Ovary (tissue), 10 donors: ENCODE measurements at places on chromosomes 11 and 22. TPM values are rescaled to one million over a fixed set of nuclear protein-coding genes. Genes with fewer than 3 reads are reported as not detected.

Gene TMA7B
- not detected for total RNA-seq

Gene CRYAB
- 22.7 TPM for total RNA-seq

Gene SLC25A18
- 1.5 TPM for total RNA-seq

Gene SSH3
- 43.9 TPM for total RNA-seq

Gene NAALADL1
- total RNA-seq = 19.1 TPM

Gene AIFM3
- total RNA-seq = 2.7 TPM

Gene PPP2R1B
- 24.0 TPM for total RNA-seq

GRCh38 chr11:66789097-66789890 is 53.9 kb upstream of the RCE1 start:
- no peak for DNase-seq
- no peak overlapping the region for H3K27ac ChIP-seq
- H3K36me3 ChIP-seq = no peaks in the 10 kb centered on the region
- H3K27me3 ChIP-seq = no peaks in the 10 kb centered on the region
- no peak overlapping the region for H3K4me3 ChIP-seq

DNA sequence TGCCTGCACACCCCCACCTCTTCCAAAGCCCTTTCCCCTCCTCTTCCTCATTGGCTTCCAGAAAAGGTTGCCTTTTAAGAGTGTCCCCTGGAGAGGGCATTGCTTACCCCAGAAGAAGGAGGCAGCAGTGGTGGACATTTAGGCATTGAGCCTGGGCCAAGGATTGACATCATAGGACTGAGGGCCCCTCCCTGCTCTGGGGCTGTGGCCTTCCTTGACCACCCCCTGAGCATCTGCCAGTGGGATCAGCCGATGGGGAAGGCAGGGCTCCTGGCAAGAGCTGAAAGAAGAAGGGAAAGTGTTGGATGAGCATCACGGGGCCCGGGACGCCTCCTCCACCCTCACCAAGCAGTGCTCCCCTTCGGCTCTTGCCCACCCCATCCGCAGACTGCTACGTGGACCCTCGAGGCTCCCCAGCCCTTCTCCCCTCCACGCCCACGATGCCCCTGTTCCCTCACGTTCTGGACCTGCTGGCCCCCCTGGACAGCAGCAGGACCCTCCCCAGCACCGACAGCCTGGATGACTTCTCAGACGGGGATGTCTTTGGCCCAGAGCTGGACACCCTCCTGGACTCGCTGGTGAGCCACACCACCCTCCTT is 37.4 kb downstream of the ZC3H7B start:
- H3K27me3 ChIP-seq = no peaks in the 10 kb centered on the region
- H3K4me1 ChIP-seq = no peaks in the 10 kb centered on the region
- no peaks in the 10 kb centered on the region for H3K36me3 ChIP-seq
- DNase-seq = no peak
- no peak overlapping the region for H3K4me3 ChIP-seq
- no peak overlapping the region for H3K27ac ChIP-seq

- DNase-seq = peak; percentile 18
- H3K36me3 ChIP-seq = no peaks in the 10 kb centered on the region
- no peaks in the 10 kb centered on the region for H3K4me1 ChIP-seq
- no peak overlapping the region for H3K27ac ChIP-seq
- no peaks in the 10 kb centered on the region for H3K27me3 ChIP-seq
Measured at GRCh38 chr11:95849087-95849825, 59.0 kb downstream of the CEP57 start.

DNA sequence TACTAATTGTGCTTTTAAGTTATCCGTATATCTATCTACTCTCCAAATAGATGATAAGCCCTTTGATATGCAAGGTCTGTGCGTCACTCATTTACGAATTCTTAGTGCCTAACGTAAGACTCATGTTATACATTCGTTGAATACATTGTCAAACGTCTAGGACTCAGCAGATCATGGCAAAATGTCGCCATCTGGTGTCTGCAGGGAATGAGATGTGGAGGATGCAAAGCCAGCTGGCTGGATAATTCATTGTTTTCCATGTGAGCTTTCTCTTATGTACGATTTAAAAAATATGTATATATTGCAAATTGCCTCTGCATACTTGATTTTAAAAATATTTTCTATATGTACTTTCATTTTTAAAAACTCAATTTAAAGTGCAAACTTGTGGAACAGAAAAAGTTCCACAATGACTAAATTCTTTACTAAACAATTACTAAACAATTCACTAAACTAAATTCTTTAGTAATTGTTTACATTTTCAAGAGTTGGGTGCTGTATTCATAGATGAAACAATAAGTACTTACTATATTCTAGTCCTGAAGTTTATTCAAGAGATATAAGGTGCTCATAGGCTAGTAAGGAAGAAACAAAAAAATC is 33.8 kb downstream of the ZNF202 start:
- peaks cover 2% of the 10 kb centered on the region for H3K4me1 ChIP-seq
- DNase-seq = peak; percentile 33
- no peaks in the 10 kb centered on the region for H3K36me3 ChIP-seq
- no peaks in the 10 kb centered on the region for H3K27me3 ChIP-seq
- no peak overlapping the region for H3K4me3 ChIP-seq

DNA sequence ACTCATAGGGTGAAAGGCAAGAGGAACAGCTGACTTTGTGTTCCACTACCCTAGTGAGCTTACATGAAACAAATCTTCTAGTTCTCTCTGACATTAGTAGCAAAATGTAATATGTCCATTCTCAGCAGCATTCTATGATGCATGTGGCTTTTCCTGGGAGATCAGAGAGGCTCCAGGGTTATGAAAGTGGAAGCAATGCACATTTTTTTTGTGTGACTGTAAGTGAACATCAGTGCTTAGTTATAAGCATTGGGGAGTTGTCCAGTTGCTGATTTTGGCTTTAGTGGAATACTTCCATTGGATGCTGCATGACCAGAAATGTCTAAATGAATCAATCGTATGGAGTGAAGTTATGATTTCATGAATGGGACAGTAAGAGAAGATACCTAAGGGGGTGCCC is 255.9 kb downstream of the FAT3 start:
- H3K27ac ChIP-seq = no peak overlapping the region
- no peaks in the 10 kb centered on the region for H3K27me3 ChIP-seq
- no peaks in the 10 kb centered on the region for H3K36me3 ChIP-seq
- DNase-seq = no peak

GRCh38 chr11:104799251-104799650 is 99.0 kb downstream of the CASP12 start:
- no peak overlapping the region for H3K4me3 ChIP-seq
- no peak for DNase-seq
- no peaks in the 10 kb centered on the region for H3K27me3 ChIP-seq
- no peaks in the 10 kb centered on the region for H3K36me3 ChIP-seq

GRCh38 chr11:128731041-128731663 is 37.3 kb downstream of the FLI1 start:
- H3K4me3 ChIP-seq = no peak overlapping the region
- DNase-seq = no peak
- no peaks in the 10 kb centered on the region for H3K4me1 ChIP-seq
- no peaks in the 10 kb centered on the region for H3K36me3 ChIP-seq

DNA sequence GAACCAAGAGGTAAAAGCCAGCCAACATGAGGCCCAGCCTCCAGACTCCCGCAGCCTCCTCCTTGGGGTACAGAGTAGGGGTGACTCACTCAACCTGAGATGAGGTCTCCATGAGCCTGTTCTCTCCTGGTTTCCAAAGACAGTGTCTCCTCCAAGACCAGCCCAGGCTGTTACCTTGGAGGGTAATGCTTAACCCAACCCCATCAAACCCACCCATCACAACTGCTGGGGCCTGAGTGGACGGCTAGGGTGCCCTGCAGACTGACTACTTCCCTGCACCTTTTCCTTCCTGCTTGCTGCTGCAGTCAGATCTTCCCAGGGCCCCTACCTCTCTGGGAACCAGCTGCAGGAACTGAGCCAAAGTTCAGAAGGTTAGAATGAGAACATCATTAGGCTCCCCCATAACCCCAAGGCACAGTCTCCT is 5.1 kb upstream of the NOL12 start:
- no peaks in the 10 kb centered on the region for H3K4me1 ChIP-seq
- H3K4me3 ChIP-seq = no peak overlapping the region
- no peaks in the 10 kb centered on the region for H3K36me3 ChIP-seq

GRCh38 chr22:27323661-27324060 is 477.9 kb downstream of the MN1 start:
- no peak overlapping the region for H3K4me3 ChIP-seq
- no peak for DNase-seq
- no peak overlapping the region for H3K27ac ChIP-seq
- H3K36me3 ChIP-seq = no peaks in the 10 kb centered on the region
- H3K27me3 ChIP-seq = no peaks in the 10 kb centered on the region
- H3K4me1 ChIP-seq = peaks cover under 1% of the 10 kb centered on the region

DNA sequence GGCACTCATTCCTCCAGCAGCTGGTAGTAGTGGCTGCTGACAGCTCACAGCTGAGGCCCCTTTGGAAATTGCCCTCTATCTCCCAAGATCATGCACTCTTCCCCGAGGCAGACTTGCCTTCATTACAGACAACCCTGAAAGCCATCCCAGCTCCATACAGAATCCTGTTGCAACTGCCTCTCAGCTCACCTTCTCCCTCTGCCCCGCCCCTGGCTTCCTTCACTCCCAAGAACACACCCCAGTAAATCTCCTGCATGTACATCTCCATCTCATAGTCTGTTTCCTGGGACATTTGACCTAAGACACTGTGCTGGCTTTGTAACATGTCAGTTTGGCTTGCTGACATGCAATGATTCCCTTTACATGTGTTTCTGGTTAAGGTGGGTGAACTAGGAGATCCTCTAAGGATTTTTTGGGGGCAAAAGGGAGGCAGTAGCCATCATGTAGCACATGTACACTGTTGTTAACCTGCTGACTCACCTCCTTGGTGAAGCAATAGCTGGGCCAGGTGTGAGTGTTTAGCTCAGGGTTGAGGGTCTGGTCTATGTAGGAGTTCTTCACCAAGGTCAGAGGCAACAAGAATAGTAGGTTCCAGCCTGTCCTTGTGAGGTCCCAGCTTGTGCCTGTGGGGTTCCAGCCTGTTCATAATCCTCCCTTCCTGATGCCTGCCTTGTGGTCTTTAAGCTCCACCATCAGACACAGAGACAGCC is 179.6 kb downstream of the CSNK2A3 start:
- H3K4me1 ChIP-seq = no peaks in the 10 kb centered on the region
- no peaks in the 10 kb centered on the region for H3K36me3 ChIP-seq
- no peaks in the 10 kb centered on the region for H3K27me3 ChIP-seq
- DNase-seq = no peak
- no peak overlapping the region for H3K4me3 ChIP-seq
- H3K27ac ChIP-seq = no peak overlapping the region

DNA sequence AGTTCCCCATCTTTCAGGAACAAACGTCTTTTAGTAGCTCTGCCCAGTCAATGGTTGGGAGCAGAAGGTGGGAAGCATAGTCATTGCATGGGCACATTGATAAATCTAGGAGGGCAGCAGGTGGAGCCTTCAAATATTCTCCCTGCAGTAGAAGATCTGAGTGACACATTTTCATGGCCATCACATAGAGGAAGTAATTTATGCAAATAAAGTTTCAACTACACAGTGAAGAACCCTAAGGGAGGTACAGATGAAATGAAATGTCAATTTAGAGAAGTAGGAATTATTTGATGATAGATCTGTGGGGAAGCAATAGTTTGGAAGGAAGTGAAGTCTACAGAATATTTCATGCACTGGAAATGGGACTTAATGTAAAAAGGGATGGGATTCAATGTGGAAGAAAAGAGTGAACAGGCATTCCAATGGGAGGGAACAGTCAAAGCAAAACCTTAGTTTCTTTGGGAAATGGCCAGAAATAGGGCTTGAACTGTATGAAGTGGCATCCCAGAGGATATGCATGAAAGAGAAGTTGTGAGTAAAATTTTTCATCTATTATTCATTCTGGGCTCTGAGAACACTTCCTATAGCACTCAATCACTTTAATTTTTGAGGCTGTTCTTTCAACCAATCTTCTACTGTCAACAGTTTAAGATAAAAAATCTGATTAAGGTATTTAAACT is 256.2 kb upstream of the LUZP2 start:
- H3K27ac ChIP-seq = no peak overlapping the region
- no peaks in the 10 kb centered on the region for H3K4me1 ChIP-seq
- H3K36me3 ChIP-seq = no peaks in the 10 kb centered on the region
- H3K27me3 ChIP-seq = no peaks in the 10 kb centered on the region
- DNase-seq = no peak

GRCh38 chr11:2586793-2587131 is 113.0 kb downstream of the KCNQ1OT1 start:
- no peak overlapping the region for H3K4me3 ChIP-seq
- H3K27me3 ChIP-seq = no peaks in the 10 kb centered on the region
- H3K27ac ChIP-seq = no peak overlapping the region
- peak; percentile 12 for DNase-seq
- no peaks in the 10 kb centered on the region for H3K4me1 ChIP-seq
- H3K36me3 ChIP-seq = no peaks in the 10 kb centered on the region

- H3K27me3 ChIP-seq = no peaks in the 10 kb centered on the region
- no peak for DNase-seq
- H3K4me3 ChIP-seq = no peak overlapping the region
- no peaks in the 10 kb centered on the region for H3K36me3 ChIP-seq
- H3K4me1 ChIP-seq = peaks cover 1% of the 10 kb centered on the region
Measured at GRCh38 chr11:78857688-78858087, 283.0 kb upstream of the NARS2 start.

GRCh38 chr11:14852571-14853177 is 39.4 kb downstream of the CYP2R1 start:
- H3K4me1 ChIP-seq = no peaks in the 10 kb centered on the region
- no peaks in the 10 kb centered on the region for H3K36me3 ChIP-seq
- no peak for DNase-seq
- no peak overlapping the region for H3K4me3 ChIP-seq
- no peak overlapping the region for H3K27ac ChIP-seq

- peaks cover 34% of the 10 kb centered on the region for H3K4me1 ChIP-seq
- H3K36me3 ChIP-seq = no peaks in the 10 kb centered on the region
- peak overlapping the region; percentile 41 for H3K27ac ChIP-seq
Measured at GRCh38 chr11:8805296-8805695, 105.7 kb upstream of the AKIP1 start.

GRCh38 chr11:73290536-73290935 is 17.5 kb upstream of the ARHGEF17 start:
- no peak overlapping the region for H3K27ac ChIP-seq
- H3K4me3 ChIP-seq = no peak overlapping the region
- no peak for DNase-seq

- no peaks in the 10 kb centered on the region for H3K27me3 ChIP-seq
- DNase-seq = no peak
- no peak overlapping the region for H3K4me3 ChIP-seq
- H3K4me1 ChIP-seq = no peaks in the 10 kb centered on the region
Measured at GRCh38 chr11:114368918-114369680, 31.2 kb downstream of the C11orf71 start.

- peak overlapping the region; percentile 72 for H3K4me3 ChIP-seq
- H3K36me3 ChIP-seq = no peaks in the 10 kb centered on the region
- peak; percentile 47 for DNase-seq
- H3K4me1 ChIP-seq = peaks cover 10% of the 10 kb centered on the region
- no peaks in the 10 kb centered on the region for H3K27me3 ChIP-seq
Measured at GRCh38 chr11:47216121-47216798, 1.5 kb downstream of the DDB2 start.

GRCh38 chr11:88175569-88176075 is 379 bp upstream of the RAB38 start:
- peak overlapping the region; percentile 53 for H3K4me3 ChIP-seq
- no peaks in the 10 kb centered on the region for H3K27me3 ChIP-seq
- H3K27ac ChIP-seq = no peak overlapping the region

- H3K36me3 ChIP-seq = no peaks in the 10 kb centered on the region
- no peaks in the 10 kb centered on the region for H3K27me3 ChIP-seq
- H3K4me1 ChIP-seq = no peaks in the 10 kb centered on the region
- no peak for DNase-seq
- H3K4me3 ChIP-seq = no peak overlapping the region
Measured at GRCh38 chr11:15055620-15056356, 17.6 kb upstream of the CALCB start.

- H3K4me1 ChIP-seq = no peaks in the 10 kb centered on the region
- H3K27me3 ChIP-seq = no peaks in the 10 kb centered on the region
- H3K4me3 ChIP-seq = no peak overlapping the region
- DNase-seq = no peak
- H3K27ac ChIP-seq = no peak overlapping the region
Measured at GRCh38 chr22:30838111-30838510, 130.5 kb downstream of the MORC2 start.

GRCh38 chr22:39290724-39291161 is 28.7 kb downstream of the RPL3 start:
- no peak overlapping the region for H3K4me3 ChIP-seq
- no peak overlapping the region for H3K27ac ChIP-seq
